ENCODE measurements at places on chromosomes 13 and 19.

GRCh38 chr19:42292042-42292960 is 9.6 kb upstream of the PRR19 start:
- DNase-seq, result no peak

GRCh38 chr13:68176475-68176874 is 946.3 kb upstream of the PCDH9 start:
- DNase-seq, result no peak

DNA sequence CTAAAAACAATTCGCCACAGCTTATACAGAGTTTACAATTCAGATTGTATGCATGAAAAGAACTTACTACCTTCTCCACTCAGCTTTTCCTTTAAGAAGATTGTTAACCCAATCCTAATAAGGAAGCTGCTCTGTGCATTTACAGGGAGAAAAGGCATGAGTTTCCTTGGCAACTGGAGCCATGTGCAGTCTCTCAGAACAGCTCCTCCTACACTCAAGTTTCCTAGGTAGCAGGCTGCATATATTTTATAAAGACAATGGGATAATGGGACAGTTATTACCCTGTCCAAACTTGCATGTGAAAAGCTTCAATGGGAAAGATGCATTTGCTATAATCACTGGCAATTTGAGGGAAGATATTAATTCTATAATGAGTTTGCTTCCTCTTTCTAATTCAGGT is 125.5 kb upstream of the TRPC4 start:
- DNase-seq, result no peak

DNA sequence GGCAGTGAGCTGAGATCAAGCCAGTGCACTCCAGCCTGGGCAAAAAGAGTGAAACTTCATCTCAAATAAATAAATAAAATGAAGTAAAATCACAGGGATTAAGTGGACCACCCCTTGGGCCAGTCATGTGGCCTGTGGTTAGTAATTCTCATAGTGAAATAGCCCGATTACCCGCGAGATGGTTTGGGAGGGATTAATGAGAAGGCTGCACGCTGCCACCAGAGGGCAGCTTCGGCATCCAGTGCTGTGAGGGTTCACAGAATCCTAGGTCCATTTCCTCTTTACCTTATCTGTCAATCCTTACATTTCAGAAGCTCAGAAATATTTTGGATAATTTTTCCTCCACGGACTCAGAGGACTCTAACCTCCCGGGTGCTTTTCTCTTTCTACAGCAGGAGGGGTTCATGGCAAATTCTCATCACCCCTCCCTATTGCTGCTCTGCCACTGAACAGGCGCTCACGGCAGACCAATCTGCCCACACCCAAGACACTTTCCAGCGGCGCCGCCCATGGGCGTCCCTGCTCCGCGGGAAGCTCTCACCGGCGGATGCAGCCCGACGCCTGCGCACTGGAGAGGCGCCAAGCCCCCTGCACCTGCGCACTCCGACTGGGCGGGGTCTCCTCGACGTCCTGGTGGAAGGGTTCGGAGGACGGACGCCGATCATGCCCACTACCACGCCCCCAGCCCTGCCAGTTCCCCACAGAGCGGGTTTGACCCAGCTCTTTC is 11.0 kb downstream of the ZNF835 start:
- no peak for DNase-seq

- DNase-seq, result no peak
Measured at GRCh38 chr13:96999091-96999490, 4.8 kb upstream of the OXGR1 start.

DNA sequence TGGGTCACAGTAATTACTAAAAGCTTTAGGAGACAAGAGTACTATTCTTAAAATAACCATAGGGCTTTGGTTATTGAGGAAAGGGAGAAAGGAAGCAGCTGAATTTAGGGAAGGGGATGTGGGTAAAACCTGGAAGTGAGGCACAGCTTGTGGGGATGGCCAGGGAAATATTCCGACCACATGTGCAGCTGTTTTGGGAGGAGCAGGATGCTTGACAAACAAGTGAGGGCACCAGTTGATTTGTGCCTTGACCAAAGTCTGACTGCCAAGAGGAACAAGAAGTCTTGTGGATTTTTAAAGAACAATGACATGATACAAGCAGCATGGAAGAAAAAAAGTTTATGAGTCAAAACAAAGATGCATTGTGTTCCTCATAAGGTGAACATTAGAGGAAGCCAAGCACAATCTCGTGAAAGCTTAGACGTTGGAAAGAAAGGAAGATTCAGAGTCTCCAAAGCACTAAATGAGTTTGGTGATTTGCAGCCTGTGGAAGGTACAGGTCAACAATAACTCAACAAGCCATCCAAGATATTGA is 108.5 kb upstream of the GPC6 start:
- DNase-seq, result no peak

GRCh38 chr19:47075179-47075810 is 26.9 kb upstream of the TMEM160 start:
- no peak for DNase-seq

GRCh38 chr19:33868788-33869412 is 72.2 kb downstream of the KCTD15 start:
- no peak for DNase-seq

DNA sequence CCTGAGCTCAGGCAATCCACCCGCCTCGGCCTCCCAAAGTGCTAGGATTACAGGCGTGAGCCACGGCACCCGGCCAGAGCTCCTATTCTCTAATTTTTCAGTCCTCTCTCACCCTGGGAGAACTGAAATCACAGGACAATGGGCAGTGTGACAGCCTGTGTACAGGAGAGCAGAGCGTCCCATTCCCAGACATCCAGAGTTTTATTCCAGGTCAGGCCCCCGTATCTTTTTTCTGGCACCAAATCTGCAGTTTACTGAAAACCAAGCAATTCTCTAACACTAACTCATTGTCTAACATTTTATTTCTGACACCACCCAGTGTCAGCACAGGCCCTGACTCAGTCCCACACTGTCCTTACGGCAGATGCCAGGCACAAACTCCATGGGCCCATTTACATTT is 6.7 kb downstream of the ZNF708 start:
- no peak for DNase-seq

GRCh38 chr13:62598708-62599107 is 1183.1 kb upstream of the PCDH20 start:
- no peak for DNase-seq

DNA sequence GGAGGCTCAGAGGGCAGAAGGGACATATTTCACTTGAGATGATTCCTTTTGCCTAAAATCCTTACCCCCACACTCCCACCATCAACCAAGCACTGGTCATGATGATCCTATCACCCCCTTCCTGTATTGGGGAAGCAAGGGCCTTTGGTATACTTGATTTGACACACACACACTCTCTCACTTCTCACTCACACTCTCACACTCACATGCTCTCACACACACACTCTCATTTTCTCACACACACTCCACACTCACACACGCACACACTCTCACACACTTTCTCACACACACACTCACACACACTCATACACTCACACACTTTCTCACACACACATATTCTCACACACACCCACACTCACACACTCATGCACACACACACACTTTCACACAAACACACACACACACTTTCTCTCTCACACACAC is 8.6 kb downstream of the RGCC start:
- no peak for DNase-seq

GRCh38 chr13:55190996-55191395 is 1949.7 kb upstream of the PRR20A start:
- no peak for DNase-seq

GRCh38 chr19:33412601-33413425 is 39.3 kb downstream of the CEBPG start:
- DNase-seq, result no peak

- no peak for DNase-seq
Measured at GRCh38 chr13:57946361-57946760, 314.8 kb downstream of the PCDH17 start.

DNA sequence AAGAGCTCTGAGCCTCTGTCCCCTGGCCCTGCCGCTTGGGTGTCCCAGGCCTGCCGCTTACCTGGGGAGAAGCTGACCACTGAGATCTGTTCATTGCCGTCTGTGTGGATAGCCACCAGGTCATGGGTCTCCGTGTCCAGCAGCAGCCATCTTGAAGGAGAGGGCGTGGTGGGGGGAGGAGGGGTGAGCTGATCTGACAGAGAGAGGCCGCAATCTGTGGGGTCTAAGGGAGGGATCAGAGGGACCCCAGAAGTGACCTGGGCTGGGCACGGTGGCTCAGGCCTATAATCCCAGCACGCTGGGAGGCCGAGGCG is 14.6 kb upstream of the GPR4 start:
- DNase-seq, result no peak

DNA sequence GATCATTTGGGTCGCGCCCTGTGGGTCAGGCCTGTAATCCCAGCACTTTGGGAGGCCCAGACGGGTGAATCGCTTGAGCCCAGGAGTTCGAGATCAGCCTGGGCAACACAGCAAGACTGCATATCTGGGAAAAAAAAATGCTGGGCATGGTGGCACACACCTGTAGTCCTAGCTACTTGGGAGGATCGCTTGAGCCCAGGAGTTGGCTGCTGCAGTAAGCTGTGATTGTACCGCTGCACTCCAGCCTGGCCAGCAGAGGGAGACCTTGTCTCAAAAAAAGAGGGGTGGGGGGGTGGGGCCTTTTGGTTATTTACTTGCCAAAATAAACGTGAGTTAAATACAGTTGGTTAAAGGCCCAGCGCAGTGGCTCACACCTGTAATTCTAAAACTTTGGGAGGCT is 9.8 kb upstream of the ZNF544 start:
- no peak for DNase-seq

DNA sequence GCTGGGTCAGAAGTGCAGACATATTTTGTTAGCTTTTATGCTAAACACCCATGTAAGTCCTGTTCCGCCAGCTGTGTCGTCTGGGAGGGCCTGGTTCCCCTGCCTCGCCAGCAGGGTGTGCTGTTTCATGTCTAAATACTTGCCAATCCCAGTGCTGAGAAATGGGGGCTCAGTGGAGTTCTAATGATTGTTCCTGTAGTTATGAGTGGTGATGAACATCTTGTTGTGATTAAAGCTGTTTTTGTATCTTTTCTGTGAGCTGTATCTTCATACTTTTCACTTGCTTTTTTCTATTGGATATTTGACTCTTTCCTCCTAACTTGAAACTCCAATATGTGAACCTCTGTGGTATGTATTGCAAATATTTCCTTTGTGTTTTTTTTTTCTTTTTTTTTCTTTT is 32.7 kb downstream of the KDM4B start:
- DNase-seq, result peak; percentile 53

GRCh38 chr19:17685451-17686022 is 2.6 kb downstream of the UNC13A start:
- no peak for DNase-seq

- peak; percentile 35 for DNase-seq
Measured at GRCh38 chr13:28429685-28430290, 65.1 kb downstream of the FLT1 start.

GRCh38 chr13:36190771-36191170 is 23.6 kb downstream of the SOHLH2 start:
- no peak for DNase-seq

DNA sequence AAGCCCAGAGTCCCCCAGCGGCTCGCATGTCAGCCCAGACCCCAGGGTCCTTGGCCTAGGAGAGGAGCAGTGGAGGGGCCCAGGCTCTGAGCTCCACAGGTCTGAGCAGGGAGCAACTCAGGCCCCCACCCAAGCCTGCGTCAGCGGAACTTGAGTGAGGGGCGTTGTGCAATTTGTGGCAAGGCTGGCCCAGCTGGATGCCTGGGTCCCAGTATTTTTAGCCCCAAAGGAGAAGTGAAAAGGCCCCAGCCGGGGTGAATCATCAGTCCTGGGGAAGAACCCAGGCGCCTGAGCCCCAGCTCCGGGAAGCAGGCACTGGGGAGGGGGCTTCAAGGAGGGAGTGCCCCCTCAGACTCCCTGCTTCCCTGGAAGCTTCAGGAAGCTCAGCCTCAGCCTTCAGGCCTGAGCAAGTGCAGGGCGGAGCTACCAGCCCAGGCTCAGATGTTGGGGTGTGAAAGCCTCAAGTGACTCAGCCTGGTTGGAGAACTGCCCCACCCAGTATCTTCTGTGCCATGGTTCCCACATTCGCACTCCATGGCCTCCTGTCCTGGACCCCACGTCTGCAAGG is 7.2 kb downstream of the MED29 start:
- no peak for DNase-seq
